Endothelial cell (in vitro differentiated cells): ENCODE measurements at places on chromosomes 3 and 15. TPM values are rescaled to one million over a fixed set of nuclear protein-coding genes. Genes with fewer than 3 reads are reported as not detected.

GRCh38 chr3:14561051-14561960, 21.2 kb upstream of the GRIP2 start:
- H3K4me3 ChIP-seq, result no peak overlapping the region
- no peaks in the 10 kb centered on the region for H3K36me3 ChIP-seq

DNA sequence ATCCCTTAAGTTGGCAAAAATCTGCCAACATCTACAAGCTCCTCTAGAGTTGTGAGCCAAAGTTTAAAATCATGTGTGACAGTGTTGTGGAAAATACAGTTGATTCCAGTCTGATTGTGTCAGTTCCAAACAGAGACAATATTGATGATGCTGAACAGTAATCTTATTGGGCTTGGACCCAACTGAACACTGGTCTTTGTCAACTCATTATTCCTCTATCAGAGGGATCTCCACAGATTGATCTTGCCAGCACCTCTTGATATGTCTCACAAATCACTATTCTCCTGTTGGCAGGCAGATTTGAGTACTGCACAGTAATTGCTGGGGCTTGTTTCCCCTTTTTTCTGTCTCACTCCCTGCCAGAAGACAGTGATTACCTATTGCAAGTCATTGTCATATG, 326.6 kb upstream of the DPH6 start:
- peaks cover 3% of the 10 kb centered on the region for H3K4me1 ChIP-seq
- no peak overlapping the region for H3K27ac ChIP-seq
- no peaks in the 10 kb centered on the region for H3K27me3 ChIP-seq
- DNase-seq, result no peak
- H3K36me3 ChIP-seq, result no peaks in the 10 kb centered on the region

- H3K4me1 ChIP-seq, result no peaks in the 10 kb centered on the region
- DNase-seq, result no peak
- no peaks in the 10 kb centered on the region for H3K36me3 ChIP-seq
- no peaks in the 10 kb centered on the region for H3K27me3 ChIP-seq
Observed at GRCh38 chr15:56628893-56629532, 104.3 kb downstream of the ZNF280D start.

Gene PLIN1
- total RNA-seq, result 0.64 TPM
